Ascending aorta (tissue), 2 donors: ENCODE measurements at places on chromosomes 12 and 14.

DNA sequence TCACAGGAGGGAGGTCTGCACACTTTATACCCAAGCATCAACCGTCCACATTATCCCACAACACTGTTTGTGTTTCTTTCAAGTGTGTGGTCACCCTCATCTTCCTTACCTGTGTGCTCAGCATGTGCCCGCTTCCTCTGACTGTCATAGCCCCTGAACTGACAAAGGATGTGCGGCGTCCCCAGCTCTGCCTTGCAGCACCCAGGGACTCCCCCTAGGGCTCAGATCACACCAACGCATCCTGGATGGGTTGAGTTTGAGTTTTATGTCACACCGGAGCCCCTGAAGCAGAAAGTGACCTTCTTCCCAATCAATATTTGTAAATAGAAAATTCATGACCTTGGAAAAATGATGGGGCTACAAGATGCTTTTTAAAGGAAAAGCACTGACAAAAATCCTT, 770.7 kb upstream of the TMEM132C start:
- no peak for DNase-seq

DNA sequence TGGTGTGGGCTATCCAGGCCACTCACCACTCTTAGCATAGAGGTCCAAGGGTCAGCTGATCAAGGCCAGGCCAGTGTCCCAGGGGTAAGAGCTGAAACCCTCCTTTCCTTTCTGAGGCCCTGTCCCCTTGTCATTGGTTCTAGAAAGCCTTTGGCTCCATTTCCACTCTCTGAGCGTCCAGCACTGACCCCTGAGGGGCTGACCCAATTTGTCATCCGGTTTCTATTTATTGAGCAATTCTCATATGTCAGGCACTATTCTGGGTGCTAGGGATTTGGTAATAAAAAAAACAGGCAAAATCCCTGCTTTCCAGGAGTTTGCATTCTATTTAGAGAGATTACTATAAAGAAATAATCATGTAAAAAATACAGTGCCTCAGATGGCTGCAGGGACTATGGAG, 3.4 kb downstream of the KRT77 start:
- no peak for DNase-seq

- no peak for DNase-seq
Measured at GRCh38 chr12:97324471-97324870, 138.1 kb upstream of the RMST start.

GRCh38 chr14:68938271-68939150, 40.6 kb downstream of the ACTN1 start:
- no peak for DNase-seq

DNA sequence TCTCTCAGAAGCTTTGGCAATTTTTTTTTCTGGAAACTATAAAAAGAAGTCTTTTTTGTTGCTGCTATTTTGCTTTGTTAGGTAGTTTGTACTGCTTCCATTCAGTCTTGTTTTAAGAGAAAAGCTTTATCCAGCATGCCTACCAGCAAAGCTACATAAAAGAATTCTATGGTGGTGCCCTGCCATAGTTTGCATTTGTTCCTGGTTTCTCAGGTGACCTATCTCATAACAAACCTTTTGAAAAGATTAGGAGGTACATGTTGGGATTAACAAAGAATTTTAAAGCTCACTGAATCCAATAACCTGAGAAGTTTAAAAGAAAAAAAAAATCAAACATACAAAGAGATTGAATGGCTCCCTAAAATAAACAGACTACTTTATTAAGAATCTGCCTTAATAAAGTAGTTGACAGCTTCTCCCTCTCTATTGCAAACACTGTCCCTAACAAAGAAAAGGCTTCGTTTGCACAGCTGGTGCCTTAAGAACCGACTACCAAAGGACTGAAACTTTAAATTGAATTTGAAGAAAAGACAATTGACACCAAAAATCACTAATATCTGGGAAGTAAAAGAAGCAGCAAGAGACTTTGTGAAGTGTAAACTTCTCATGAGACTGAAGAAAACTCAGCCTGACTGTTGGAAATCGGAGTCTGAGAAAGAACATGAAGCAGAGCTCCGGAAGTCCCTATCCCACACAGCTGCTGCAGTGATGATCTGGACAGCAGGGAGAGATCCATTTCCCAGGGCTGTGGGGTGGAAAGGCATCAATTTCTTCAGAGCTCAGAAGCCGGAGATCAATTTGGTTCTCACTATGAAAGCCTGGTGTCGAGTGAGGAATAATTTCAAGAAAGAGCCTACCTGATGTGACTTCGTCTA, 102.7 kb upstream of the PLEKHA5 start:
- no peak for DNase-seq

DNA sequence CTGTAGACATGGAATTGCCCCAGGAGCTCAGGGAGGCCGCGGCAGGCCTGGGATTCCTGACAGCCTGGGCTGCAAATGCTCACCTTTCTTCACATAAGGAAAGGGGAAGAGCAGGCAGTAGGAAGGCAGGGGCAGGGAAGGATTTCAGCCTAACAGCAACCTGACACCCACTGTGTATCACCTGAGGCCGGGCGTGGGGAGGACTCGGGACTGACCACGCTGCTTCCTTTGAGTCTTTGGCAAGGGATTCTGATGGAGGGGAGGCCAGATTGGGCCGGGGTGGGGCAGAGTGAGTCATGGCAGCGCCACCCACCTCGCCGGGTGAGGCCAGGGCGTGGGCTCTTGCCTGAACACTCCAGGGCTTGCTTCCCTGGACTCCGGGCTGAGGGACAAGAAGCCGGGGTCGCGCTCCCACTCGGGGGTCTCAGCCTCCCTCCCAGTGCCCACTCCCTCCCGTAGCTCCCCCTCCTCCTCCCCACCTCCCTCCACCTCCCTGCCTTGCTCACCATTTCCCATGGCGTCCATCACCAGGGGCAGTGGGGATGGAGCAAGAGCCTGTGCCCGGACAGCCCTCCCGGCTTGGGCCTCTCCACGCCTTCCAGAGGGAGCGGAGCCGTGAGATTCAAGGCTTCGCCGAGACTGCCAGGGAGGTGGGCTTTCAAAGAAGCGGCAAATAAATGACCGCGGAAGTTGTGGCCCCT, 247.9 kb upstream of the RTL1 start:
- no peak for DNase-seq

DNA sequence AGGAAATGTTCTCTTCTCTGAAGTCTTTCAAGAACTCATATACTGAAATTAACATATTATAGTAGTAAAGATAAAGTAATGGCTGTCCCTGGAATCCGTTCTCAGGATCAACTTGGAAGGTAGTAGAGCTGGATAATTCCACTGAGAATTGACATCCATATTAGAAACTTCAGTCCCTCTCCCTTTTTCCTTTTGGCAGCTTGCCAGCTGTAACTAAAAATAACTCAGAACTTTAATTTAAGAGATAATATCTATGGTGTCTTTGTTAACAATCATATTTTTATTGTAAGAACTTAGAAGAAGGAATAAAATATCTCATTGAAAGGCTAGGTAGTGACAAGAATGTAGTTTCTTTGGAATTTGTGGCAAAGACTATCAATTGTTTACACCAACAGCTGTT, 61.4 kb upstream of the PLEKHA5 start:
- no peak for DNase-seq

DNA sequence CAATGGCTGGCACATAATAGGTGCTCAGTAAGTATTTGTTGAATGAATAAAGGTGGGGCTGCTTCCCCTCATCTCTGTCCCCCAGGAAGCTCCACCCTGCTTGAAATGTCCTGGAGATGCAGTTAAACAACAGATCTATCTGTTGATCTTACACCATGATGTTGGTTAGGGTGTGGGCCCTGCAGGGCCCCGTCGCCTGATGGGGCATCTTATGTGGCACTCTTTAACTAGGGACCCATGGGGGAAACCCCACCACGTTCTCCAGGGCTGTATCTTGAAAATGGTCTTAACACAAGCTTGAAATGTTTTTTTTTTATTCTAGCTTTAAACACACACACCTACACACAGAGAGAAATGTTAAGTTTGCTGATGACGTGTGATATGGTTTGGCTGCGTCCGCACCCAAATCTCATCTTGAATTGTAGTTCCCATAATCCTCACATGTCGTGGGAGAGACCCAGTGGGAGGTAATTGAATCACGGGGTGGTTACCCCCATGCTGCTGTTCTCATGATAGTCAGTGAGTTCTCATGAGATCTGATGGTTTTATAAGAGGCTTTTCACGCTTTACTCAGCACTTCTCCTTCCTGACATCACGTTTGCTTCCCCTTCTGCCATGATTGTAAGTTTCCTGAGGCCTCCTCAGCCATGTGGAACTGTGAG, 741.7 kb downstream of the VRK1 start:
- DNase-seq, result no peak

DNA sequence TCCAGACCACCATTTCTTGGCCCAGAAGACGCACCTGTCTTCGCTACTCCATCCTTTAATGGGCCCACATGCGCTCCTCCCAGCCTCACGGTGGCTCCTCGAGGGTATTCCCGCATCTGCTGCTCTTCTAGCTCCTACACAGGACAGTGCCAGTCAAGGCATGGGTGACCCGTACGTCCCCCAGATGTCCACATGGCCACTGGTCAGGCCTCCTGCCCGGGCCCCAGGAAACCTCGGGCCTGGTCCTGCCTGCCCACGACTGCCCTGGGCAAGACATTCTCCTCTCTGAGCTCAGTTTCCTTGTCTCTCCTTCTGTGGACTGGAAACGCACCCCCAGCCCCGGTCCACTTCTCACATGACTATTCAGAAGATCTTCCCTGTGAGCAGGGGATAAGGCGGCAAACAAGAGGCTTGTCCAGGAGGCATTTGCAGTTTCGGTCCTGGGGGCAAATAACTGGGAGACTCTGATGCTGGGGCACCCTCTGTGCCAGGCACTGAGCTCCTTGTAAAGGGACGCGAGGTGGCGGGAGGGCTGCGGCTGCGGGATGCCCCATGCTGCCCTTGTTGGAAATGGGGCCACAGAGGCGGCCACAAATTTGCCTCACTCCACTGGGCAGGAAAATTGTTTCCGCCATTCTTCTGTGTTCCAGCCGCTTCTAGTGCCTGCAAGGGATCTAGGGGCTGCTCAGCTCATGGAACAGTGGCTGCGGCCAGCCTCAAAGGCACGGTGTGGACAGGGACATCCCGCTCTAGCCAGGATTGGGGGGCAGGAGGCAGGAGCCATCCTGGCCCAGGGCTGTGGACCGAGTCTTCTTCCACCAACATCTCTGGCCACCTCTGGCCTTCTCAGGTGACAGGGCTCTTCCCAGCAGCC, 6.8 kb upstream of the BEGAIN start:
- DNase-seq, result no peak

- DNase-seq, result no peak
Measured at GRCh38 chr12:69007101-69007854, 74.3 kb upstream of the CPM start.

- DNase-seq, result no peak
Measured at GRCh38 chr12:76236640-76237039, 111.6 kb downstream of the BBS10 start.

GRCh38 chr12:19915392-19916195, 452.7 kb upstream of the PDE3A start:
- DNase-seq, result no peak
